Lower lobe of right lung (tissue), 2 donors: ENCODE measurements at places on chromosomes 12 and 14. TPM values are rescaled to one million over a fixed set of nuclear protein-coding genes. Genes with fewer than 3 reads are reported as not detected.

DNA sequence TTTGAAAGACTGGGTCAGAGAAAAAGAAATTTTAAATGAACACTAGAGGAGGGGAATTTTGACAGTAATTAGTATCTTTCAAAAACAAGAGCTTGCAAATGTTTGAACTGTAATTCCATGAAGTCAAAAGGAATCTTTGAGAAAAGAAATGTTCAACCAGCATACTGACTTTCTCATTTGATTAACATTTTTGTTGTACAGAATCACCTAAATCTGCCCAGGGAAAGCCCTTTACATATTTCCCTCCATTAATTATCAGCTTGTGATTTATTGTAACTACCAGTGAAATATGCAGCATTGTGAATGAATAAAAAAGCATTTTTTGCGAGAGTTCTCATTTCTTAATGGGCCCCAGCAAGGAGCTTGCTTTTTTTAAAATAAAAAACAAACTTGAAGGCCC lies 61.2 kb upstream of the CCDC91 start:
- no peaks in the 10 kb centered on the region for H3K27me3 ChIP-seq
- H3K27ac ChIP-seq, result no peak overlapping the region
- DNase-seq, result no peak
- H3K36me3 ChIP-seq, result no peaks in the 10 kb centered on the region

DNA sequence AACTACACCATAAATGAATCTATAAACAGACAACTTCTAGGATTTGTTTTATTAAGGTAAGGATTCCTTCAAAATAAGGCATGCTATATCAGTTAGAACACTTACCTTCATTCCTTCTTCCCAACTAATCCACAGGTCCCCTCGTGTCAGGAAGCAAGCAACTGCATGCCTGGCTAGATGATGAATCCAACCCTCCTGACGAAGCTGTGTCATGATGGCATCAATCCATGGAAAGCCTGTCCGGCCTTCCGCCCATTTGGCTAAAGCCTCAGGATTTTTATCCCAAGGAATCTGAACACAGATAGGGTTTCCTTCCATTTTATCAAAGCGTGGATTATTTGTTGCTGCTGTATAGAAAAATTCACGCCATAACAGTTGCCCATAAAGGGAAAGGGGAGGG lies 12.5 kb upstream of the MTERF2 start:
- no peak overlapping the region for H3K27ac ChIP-seq
- DNase-seq, result no peak
- H3K4me1 ChIP-seq, result peaks cover 6% of the 10 kb centered on the region

PSMB11 gene
- not detected for total RNA-seq

KLRC4 gene
- total RNA-seq, result not detected
